ENCODE measurements at places on chromosomes 2 and 18.

DNA sequence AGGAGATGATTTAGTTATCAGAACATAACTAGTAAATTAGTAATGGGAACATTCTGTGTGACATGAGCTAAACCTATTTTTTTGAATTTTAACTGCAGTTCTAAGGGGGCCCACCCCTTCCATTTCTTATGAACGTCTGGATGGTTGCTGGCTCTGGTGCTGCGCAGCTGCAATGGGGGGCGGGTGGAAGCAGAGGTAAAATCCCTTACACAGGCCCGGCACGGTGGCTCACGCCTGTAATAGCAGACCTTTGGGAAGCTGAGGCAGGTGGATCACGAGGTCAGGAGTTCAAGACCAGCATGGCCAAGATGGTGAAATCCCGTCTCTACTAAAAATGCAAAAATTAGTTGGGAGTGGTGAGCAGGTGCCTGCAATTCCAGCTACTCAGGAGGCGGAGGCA, 151.5 kb downstream of the GALR1 start:
- H3K27ac ChIP-seq = no peak overlapping the region
- H3K36me3 ChIP-seq = no peaks in the 10 kb centered on the region
- DNase-seq = no peak
- no peaks in the 10 kb centered on the region for H3K27me3 ChIP-seq
- no peak overlapping the region for H3K4me3 ChIP-seq

DNA sequence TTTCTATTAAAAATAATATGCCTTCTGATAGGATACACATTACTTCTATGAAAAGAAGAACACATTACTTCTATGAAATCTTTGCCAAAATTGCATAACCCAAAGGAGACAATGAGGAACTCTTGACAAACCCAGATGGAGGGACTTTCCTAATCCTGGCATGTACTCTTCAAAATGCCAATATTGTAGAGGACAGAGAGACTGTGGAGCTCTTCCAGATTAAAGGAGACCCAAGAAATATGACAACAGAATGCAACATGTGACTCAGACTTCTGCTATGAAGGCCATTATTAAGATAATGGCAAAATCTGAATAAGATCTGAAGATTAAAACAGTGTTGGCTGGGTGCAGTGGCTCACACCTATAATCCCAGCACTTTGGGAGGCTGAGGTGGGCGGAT, 22.2 kb downstream of the SOWAHC start:
- H3K4me3 ChIP-seq = no peak overlapping the region
- no peaks in the 10 kb centered on the region for H3K36me3 ChIP-seq
- no peak for DNase-seq
- peaks cover 19% of the 10 kb centered on the region for H3K27me3 ChIP-seq
- H3K27ac ChIP-seq = no peak overlapping the region

DNA sequence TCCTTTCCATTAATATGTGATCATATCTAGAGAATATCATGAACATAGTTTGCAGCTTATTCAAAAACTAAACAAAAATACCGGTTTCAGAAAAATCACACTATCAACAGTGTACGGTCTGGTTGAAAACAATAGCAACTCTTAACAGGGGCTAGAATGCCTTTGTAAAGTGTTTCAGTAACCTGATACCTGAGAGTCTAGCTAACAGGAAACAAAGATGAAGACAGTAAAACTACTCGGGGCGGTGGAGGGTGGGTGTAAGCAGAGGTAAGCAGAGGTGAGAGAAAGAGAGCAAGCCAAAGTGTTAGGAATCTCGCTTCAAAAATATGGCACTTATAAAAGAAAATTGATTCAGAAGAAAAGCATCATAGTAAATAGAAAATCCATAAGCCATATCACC, 109.0 kb upstream of the RGPD4 start:
- peak; percentile 11 for DNase-seq
- H3K27me3 ChIP-seq = peaks cover 18% of the 10 kb centered on the region
- no peak overlapping the region for H3K27ac ChIP-seq
- H3K4me3 ChIP-seq = no peak overlapping the region
- H3K36me3 ChIP-seq = no peaks in the 10 kb centered on the region

DNA sequence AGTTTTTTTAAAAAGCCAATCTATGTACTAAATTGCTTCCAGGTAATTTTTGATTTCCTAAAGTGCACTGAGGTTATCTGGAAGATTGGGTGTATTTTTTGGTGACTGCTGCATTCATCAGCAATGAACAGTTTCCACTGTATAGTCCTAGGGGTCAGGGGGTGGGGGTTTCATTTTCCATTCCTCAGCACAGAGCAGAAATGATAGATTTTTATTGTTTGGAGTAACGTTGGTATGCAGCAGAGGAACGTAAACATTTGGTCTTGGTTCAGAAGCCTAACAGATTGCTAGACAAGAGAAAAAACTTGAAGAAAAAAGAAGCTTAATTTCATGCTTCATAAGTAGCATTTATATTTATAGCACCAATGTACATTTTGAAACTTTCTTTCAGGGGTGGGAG, 54.9 kb downstream of the ZCCHC2 start:
- DNase-seq = no peak
- H3K36me3 ChIP-seq = peaks cover 60% of the 10 kb centered on the region
- H3K27ac ChIP-seq = no peak overlapping the region
- H3K27me3 ChIP-seq = no peaks in the 10 kb centered on the region

- H3K27me3 ChIP-seq = no peaks in the 10 kb centered on the region
- DNase-seq = no peak
- no peak overlapping the region for H3K4me3 ChIP-seq
- no peaks in the 10 kb centered on the region for H3K36me3 ChIP-seq
- no peaks in the 10 kb centered on the region for H3K4me1 ChIP-seq
These were observed 1604.2 kb downstream of the LRP1B start for GRCh38 chr2:140526575-140526974.

Data from nephron progenitor cell (in vitro differentiated cells).